ENCODE measurements at places on chromosomes 3 and 15.

DNA sequence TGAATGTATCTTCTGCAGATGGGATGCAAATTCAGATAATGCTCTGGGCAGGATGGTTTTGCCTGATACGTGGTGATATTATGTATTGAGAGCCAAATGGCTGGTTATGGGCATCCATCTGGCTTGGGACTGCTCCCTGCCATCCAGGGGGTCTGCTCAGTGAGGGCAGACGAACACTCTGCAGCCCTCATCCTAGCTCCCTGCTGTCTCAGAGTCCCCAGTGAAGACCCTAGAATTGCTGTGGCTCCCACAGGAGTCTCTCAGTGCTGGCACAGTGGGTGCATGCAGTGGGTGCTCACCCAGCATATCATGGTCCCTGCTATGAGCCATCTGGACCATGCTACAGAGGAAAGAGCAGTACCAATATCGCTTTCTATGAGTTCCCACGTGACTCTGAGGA, 10.3 kb downstream of the CX3CR1 start:
- DNase-seq: no peak

DNA sequence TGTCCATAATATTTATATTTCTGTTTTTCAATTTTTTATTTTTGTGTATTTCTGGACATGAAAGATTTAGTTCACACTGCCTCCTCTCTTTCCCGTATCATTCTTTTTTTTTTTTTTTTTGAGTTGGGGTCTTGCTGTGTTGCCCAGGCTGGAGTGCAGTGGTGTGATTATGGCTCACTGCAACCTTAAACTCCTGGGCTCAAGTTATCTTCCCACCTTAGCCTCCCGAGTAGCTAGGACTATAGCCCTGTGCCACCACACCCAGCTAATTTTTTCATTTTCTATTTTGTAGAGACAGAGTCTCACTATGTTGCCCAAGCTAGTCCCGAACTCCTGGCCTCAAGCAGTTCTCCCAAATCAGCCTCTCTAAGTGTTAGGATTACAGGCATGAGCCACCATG, 53.6 kb downstream of the PRKCI start:
- DNase-seq: no peak

- no peak for DNase-seq
Observed at GRCh38 chr3:149291178-149291577, 42.3 kb downstream of the TM4SF18 start.

GRCh38 chr3:40173227-40173721, 136.2 kb upstream of the EIF1B start:
- DNase-seq: no peak

DNA sequence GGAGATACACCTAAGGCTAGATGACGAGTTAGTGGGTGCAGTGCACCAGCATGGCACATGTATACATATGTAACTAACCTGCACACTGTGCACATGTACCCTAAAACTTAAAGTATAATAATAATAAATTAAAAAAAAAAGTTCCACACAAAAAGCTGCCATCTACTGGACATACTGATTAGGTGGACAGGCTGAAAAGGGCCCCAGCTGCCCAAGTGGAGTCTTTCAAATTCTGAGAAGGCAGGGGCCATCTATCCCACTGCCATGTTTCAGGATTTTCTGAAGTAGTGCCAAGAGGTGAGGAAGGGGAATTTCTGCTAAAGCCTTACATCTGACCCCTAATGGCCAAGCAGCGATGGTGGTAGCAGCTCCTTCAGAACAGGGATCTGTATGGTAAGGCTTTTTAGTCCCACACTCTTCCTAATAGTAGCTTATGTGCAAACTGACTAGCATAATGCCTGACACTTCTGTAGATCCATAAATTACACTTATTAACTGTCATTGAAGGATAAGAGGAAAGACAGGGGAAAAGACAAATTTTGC, 7.7 kb downstream of the FSTL1 start:
- DNase-seq: no peak

GRCh38 chr3:346186-346585, 149.6 kb downstream of the CHL1 start:
- DNase-seq: no peak

GRCh38 chr3:105516972-105517371, 150.3 kb downstream of the ALCAM start:
- no peak for DNase-seq

DNA sequence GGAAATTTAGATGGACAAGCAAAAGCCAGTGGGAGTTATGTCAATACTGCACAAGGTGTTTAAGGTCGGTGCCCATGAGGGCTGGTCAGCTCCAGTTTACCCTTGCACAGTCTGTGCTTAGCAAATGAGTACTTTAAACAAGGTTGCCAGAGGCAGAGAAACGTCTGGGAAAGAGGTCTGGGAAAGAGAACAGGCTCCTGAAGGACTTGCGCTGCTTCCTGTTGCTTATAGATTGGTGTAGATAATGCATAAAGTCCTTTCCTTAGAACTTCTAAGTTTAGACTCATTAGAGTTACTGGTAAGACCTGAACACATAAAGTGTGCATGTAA, 162.6 kb upstream of the P2RY1 start:
- DNase-seq: no peak
